ENCODE measurements at places on chromosomes 4 and X.

- no peak for DNase-seq
These were observed 400.6 kb upstream of the MAGEB18 start for GRCh38 chrX:25737540-25737939.

- no peak for DNase-seq
These were observed 831.8 kb upstream of the HS3ST1 start for GRCh38 chr4:12260453-12260852.

DNA sequence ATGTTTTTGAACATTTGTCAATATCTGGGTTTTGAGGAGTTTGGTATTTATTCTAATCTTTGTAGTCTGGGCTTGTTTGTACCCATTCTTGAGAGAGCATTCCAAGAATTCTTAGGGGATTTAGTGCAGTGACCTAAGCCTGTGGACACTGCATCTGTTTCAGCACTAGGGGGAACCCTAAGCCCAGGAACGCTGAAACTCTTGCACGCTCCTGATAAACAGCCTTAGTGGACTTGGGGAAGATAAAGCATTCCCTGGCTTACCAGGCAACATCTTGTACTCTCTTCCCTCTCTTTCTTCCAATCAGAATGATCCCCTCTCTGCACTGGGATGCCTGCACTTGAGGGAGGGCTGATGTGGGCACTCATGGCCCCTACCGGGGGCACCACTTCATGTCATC, 654.9 kb upstream of the HTR2C start:
- DNase-seq = no peak

GRCh38 chr4:171875291-171875690, 62.1 kb downstream of the GALNTL6 start:
- DNase-seq = no peak

DNA sequence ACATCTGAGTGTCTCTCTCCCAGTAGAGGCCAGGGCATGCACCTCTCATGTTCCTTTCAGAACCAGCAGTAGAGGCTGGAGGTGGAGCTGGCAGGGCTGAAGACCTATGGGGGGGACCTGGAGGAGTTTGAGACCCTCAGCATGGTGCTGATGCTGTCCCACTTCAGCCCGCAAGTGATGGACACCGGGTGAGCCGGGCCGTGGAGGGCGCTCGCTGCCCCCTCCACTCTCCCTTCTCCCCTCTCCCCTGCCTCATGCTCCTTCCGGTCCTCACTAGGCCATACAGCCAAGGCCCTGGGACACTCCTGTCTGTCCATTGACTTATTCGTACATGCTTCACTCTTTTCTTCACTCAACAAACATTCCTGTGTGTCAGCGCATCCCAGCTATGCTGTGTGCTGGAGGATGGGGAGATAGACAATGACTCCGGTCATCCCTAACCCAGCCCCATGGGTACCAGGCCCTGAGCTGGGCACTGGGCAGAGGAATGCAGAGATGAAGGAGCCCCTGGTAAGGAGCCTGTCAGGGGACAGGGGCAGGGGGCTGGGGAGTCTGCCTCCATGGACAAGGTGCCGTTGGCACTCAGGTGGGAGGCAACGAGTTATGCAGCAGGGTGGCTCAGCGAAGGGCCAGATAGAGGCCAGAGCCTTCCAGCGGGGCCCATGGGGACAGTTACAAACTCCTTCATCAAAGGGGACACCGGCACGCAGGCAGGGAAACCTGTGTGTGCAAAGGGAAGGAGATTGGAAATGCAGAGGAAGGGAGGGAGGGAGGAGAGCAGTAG, 28.4 kb upstream of the WFS1 start:
- no peak for DNase-seq
